ENCODE measurements at places on chromosomes 5 and 9.

DNA sequence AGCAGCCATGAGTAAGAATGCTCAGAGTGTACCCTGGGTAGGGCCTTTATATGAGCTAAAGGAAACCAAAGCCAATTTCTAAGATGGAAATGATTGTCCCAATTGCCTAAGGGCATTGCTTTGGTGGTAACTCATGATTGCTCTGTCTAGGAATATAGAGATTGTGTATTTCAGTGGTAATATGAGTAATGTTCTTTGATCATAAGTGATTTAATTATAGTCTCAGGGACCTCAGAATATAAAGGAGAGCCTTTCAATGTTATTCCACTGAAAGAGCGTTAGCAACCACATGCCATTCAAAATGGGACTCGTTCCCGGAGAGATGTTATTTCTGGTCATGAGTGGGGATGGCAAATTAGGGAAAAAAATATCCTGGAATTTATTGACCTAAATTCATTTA is 340.5 kb downstream of the ARHGEF28 start:
- no peak for DNase-seq

GRCh38 chr5:79227484-79228025 is 8.4 kb upstream of the JMY start:
- DNase-seq: no peak

DNA sequence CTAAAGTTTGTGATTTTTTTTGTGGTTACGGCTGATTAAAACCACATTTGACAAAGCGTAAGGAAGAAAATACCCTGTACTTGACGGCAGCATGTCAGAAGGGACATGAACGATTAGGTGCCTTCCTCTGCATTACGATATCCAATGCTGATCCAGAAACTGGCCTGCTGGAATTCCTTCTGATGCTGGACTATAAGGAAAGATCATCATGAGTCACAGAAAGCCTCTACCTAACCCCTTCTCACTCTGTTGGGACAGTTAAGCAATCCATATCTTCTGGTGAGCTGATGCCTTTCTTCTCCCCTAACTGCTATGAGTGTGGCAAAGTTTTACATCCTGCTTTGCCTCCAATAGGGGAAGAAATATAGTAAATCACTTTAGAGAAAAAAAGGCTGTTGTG is 78.4 kb upstream of the PAPPA start:
- no peak for DNase-seq

- DNase-seq: no peak
These were observed 58.2 kb downstream of the DRD1 start for GRCh38 chr5:175385691-175386362.

DNA sequence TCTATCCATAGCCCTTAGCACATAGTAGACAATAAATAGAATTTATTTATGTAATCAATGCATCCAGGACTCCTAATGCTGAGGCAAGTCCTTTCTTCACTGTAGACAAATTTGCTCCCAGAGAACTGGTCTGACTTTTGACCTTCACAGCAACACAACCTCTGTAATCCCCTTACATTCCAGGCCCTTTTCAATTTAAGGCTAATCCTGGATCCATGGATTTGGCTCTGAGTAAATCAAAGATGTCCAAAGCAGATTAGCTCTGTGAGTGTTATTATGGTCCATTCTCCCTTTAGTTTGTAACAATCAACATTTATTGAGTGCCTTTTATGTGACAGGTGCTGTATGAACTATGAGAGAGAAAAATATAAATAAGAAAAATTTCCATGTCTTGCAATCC is 27.4 kb upstream of the TMC1 start:
- DNase-seq: no peak

- no peak for DNase-seq
These were observed 2.8 kb downstream of the NPR3 start for GRCh38 chr5:32713770-32714381.

DNA sequence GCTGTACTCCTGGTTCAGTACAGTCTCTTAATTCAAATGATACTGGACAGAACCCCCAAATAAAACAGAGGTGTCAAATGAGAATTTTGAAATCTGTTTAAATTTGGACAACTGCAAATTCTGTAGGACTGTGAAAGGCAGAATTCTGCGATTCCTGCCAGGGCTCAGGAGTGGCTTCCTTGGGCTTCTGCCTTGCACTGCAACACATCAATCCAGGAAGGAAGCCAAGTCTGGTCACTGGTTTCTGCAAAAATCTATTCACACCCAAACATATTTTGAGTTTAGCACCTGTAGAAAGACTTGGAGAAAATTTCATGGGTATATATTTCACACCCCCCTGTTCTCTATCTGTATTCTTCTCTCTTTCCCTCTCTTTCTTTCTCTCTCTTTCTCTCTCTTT is 37.5 kb upstream of the FST start:
- no peak for DNase-seq

GRCh38 chr5:57450991-57451876 is 31.4 kb downstream of the ACTBL2 start:
- DNase-seq: no peak

- no peak for DNase-seq
These were observed 150.7 kb upstream of the RASA1 start for GRCh38 chr5:87116825-87117512.

DNA sequence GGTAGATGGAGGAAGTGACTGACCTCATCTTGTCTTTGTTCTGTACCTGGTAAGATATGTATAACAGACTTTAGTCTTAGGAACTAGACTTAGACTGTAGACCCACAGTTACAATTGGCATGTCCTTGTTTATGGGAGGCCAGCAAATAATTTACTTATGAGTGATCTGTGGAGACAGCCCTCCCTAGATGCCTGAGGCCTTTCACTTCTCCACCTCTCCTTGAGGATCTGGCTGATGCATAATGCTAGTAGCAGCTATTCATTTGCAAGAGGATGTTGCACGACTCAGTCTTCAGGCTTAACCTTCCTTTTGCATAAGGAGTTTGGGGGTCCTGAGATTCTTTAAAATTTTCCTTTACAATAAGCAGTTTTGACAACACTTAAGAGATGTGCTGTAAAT is 100.7 kb downstream of the YTHDC2 start:
- DNase-seq: no peak

DNA sequence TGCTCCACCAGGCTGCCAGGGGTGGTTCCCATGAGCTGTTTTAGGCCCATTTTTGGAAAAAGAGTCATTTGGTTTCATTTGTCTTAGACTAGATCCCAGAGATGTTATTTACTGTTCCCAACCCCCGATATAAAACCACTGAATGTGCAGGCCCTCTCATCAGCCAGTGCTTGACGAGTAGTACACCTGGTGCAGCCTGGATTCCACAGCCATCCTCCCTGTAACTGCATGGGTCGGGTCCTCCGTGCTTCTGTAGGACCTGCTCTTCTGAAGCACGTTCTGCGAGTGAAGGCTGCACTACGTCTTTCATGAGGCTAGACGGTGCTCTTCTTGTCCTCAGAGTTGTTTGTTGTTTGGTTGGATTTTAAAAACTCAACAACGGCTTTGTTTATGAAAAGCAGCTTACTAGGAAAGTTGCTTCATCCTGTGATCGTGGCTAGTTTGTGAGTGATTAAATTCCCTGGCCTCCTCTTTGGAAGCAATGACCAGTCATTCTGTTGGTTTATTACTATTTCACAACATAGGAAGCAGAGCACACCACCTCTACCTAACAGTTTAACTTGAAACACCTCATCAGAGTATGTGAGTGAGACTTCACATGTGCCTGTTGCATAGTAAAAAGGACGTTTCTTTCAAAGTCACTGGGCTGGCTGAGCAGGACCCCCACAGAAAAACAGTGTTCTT is 135.2 kb downstream of the AOPEP start:
- no peak for DNase-seq

DNA sequence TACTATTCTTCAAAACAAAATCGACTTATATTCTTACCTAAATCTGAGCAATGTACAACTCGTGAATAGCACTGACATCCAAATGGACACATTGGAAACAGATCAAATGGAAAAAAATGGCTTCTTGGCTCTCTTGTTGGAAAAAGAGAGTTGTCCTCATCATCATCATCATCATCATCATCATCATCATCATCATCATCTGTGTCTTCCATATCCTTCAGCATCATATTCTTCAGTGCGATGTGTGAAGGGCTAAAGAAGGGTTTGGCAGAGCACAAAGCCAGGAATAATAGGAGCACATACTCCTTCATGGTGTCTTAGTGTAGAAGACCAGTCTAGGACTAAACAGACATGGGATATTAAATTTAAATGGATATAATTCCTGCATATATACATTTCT is 7.7 kb downstream of the ASPN start:
- no peak for DNase-seq

DNA sequence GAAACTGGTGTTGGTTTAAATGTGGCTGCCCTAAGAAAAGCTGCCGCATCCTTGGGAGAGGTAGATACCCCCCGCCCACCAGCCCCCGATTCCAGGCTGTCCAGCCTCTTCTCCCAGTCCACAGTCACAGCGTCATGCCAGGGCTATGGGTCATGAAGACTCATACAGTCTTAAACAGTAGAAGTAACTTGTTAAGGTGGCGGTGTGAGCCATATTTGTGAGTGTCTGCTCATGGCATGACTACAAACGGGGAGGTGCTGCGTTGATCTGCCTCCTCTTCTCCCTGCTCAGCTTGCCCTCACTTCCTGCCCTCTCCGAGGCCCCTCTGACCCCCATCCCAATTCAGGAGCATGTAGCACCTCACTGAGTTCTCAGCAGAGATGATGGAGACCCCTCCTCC is 20.8 kb downstream of the FGD3 start:
- no peak for DNase-seq

DNA sequence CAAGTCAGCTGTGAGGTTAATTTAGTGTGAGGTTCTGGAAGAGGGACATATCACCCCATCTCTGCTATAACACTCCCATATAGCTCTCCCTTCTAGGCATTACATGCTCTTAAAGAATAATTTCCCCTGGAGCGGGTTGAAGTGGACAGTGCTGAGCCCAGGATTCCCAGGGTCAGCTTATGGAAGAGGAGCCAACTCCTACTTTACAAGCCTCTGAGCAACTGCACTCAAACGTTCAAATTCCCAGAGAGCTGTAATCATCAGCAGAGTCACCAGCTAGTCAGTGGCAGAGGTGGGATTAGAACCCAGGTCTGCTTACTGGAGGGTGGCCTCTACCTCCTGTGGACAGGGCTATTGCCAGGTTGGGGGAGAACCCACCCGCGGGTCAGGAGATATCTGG is 1.4 kb downstream of the NEURL1B start:
- no peak for DNase-seq

DNA sequence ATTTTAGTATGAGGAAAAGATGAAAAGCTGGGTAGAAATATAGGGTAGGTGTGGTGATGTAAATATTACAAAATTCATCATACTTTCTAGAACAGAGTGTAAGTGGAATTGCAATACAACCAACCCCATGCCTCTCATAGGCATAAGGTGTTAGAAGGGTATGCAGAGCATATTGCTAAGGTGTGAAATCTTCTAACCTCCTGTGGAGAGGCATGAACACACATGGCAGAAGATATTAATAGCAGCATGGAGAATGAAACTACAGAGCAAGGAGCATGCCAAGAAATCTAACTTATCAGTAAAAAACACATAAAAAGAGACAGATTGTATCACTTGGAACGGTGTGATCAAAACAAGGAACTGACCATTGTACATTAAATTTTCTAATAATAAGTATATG is 441.5 kb downstream of the CDH18 start:
- DNase-seq: no peak

GRCh38 chr5:113002423-113002822 is 25.8 kb downstream of the DCP2 start:
- no peak for DNase-seq

DNA sequence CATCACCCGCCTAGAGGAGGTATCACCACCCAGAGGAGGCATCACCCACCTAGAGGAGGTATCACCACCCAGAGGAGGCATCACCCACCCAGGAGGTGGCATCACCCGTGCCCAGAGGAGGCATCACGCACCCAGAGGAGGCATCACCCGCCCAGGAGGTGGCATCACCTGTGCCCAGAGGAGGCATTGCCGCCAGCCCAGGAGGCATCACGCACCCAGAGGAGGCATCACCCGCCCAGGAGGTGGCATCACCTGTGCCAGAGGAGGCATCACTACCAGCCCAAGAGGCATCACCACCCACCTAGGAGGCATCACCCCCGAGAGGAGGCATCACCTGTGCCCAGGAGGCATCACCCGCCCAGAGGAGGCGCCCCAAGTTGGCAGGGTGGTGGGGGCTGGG is 2.6 kb downstream of the NOTCH1 start:
- no peak for DNase-seq

DNA sequence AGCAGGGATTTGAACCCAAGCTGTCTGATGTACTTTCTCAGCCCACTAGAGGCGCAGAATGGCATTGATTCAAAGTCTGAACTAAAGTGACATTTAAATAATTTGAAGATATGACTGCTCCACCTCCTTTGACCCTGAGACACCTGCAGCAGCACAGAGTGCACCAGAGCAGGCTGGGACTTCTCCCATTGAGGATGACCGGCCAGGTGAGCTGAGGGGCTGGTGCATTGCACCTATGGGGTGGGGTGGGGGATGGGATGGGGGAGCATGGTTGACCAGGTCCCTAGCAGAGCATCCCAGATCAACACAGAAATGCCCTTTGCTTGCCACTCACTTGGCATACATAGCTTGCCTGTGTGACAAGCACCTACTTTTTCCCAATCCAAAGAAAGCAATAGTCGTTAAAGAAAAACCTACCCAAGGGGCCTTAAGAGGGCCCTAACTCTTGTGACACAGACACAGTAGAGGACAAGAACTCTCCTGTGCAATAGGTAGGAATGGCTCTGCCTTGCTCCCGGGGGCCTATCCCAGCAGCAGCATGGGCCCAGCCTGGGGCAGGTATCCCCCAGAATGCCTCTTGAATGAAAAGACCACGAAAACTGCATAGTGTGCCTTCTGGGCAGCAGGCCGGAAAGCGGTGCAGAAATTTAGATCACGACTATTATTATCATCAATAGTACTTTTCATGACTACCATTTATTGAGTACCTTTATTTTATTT is 6.5 kb downstream of the SH3PXD2B start:
- no peak for DNase-seq

DNA sequence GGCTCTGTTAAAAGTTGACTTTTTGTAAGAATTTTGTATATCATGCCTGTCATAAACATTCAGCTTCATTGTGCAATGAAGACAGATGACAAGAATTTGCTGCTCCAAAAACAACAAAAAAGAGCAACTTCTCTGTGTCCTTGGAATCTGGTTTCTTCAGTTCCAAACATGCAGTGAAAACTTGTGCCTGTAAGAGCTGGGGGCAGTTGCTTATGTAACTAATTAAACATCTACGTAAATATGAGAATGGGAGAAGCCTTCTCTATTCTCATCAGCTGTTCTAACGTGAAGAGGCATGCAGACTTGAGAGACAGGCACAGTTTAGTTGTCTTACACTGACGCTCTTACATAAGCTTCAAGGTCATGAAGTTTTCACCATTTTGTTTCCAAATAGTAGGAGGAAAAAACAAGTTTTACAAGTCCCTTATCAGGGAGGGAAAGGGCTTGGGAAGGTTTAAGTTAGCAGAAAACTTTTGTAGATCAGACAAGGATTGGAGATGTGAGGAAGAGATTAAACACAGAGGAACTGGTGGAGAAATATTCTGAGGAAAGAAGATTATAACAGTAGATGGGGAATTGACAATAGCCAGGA is 170.4 kb downstream of the RFK start:
- no peak for DNase-seq
